ENCODE measurements at places on chromosomes 11 and 22.
A peak's percentile ranks its signal among the peaks of the same experiment; 100 is the strongest.

- DNase-seq: peak; percentile 42
Measured at GRCh38 chr22:35684270-35684700, 33.4 kb upstream of the APOL5 start.

DNA sequence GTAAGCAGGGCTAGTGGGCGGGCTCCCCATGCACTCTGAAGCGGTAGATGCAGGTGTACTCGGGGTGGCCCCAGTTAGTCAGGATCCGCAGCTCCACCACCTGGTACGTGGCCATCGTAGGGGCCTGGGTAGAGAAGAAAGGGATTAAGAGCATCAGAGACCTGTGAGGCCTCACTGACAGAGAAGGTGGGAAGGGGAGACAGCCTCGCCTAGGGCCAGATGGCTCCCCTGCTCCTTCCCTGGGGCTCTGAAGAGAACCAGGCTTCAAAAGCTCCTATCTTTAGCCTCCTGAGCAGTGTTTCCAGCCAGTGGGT lies 19.6 kb downstream of the SUN2 start:
- no peak for DNase-seq

- no peak for DNase-seq
Measured at GRCh38 chr22:49106096-49106841, 721.4 kb downstream of the BRD1 start.

DNA sequence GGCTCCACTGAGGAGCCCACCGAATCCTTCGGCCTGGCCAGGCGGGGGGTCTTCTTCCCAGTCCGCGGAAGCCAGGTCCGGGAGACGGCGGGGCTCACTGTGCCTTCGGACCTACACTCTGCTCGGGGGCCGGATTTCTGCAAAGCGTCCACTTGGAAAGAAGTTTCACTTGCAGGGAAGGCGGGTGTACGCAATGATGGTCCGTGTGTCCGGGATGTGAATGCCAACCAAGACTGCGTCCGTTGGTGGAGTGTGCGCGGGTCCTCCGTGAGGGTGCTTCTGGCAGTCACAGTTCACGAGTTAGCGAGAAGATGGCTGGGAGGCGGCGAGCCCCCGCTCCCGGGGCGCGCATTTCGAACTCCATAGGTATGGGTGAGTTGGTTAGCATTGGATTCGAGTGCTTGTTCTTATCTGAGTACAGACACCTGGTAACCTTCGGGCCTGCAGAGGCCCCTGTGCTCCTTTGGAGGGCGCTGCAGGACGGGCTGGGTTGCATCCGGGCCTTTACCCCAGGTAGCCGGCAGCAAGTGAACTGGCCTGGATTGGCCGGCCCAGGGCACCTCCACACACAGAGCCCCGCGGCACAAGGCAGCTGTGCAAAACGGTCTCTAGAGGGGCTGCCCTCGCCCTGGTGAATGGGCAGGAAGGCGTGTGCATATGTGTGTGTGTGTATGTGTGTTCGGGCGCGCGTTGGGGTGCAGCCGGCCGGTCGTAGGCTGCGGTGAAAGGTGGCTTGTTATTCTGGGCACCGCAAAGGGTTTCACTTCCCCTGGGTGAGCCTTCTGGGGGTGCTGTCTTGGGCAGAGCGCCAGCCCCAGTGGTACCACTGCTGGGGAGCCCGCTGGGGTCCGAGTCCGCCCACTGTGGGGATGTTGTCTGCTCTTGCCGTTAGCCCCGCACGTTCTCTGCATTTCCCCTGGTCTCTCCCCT lies 13.3 kb upstream of the CYP2R1 start:
- DNase-seq: peak; percentile 19

- peak; percentile 82 for DNase-seq
Measured at GRCh38 chr22:28443526-28443876, 236.1 kb downstream of the TTC28 start.

DNA sequence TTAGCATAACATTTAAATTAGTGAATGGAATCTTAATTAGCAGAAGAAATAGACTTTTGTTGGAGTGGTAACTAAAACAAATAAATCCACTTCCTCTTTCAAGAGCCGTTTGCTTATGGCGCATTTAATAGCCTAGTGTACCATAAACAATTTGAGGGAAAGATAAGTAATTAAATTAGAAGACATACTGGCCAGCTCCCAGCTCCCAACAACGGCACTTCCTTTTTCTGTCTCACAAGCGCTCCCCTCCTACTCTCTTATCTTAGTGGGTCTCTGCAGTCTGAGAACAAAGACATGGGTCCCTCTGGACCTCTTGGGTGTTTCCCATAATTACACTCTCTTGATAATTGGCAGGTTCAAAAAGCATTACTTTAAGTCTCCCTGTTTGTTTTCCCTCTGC lies 146.0 kb downstream of the OPCML start:
- no peak for DNase-seq

GRCh38 chr11:102513869-102514268 lies 16.7 kb downstream of the MMP7 start:
- DNase-seq: peak; percentile 48

DNA sequence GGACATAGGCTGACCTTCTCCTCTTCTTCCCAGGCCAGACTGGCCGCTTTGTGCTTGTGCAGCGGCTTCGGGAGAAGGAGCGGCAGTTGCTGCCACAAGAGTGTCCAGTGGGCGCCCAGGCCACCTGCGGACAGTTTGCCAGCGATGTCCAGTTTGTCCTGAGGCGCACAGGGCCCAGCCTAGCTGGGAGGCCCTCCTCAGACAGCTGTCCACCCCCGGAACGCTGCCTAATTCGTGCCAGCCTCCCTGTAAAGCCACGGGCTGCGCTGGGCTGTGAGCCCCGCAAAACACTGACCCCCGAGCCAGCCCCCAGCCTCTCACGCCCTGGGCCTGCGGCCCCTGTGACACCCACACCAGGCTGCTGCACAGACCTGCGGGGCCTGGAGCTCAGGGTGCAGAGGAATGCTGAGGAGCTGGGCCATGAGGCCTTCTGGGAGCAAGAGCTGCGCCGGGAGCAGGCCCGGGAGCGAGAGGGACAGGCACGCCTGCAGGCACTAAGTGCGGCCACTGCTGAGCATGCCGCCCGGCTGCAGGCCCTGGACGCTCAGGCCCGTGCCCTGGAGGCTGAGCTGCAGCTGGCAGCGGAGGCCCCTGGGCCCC lies 1.4 kb downstream of the RASSF7 start:
- no peak for DNase-seq

DNA sequence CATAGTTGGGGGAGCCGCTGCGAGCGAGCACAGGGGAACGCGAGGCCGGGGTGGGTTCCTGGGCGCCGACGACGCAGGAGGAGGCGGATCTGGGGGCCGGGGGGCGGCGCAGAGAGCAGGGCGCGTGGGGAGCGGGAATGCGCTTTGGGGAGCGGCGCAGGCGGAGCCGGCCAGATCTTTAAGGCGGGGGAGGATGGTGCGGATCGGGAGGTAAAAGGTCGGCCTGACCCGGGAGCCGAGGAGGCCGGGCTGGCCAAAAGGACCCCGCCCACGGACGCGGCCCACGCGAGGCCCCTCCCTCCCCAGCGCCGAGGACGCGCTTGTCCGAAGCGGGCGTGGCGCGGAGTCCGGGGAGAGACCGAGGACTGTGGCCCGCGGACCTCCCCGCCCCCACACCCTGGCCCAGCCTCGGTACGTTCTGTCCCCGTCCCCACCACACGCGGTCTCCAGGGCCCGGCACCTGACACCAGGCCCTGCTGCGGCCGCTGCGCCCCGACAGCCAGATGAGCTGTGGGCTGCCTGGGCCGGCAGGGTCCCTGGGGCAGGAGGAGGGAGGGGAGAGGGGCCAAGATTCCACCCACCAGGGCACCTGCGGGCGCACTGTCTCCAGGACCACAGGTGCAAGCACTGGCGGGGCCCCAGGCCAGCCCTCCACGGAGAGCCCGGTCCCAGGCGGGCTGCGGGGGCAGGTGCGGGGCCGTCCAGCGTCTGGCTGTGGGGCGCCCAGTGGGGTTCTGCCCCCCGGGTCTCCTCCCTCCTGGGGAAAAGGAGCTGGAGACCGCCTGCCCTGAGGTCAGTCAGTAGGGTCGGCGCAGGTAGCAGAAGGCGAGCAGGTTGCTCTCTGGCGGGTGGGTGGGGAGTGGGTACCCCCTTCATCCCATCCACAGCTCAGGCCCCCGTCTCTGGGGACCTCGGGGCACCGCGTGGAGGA lies 10.9 kb downstream of the PIM3 start:
- peak; percentile 29 for DNase-seq

DNA sequence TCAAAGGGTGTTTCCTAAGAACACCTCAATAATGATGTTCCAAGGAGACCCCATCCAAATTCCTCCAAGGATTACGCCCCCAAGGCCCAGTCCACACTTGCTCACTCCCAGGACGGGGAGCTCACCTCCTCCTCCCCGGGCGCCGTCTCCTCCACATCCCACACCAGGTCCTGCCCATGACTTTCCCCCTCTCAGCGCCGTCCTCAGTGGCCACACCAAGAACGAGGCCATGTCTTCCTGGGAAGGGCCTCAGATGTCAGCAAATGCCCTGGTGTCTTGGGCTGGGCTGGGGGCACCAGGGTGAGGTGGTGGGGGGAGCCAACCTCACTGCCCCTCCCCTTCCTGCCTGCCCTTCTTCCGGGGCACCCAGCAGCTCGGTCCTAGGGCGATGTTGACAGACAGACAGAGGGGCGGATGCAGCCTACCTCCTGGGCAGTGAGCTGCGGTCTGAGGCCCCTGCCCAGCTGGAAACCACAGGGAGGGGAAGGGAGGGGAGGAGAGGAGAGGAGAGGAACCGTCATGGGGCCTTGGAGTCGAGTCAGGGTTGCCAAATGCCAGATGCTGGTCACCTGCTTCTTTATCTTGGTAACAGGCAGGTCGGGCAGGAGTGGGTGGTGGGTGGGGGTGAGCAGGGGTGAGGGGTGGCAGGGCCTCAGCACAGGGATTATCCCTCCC lies at the start of the genes C11orf21 and TSPAN32:
C11orf21 (minus strand) TSS at position 288 of the 675 bp plus-strand sequence; CDS start at position 178, 110 bp downstream.
TSPAN32 (plus strand) TSS at position 383 of the 675 bp plus-strand sequence; CDS start at position 520, 137 bp downstream.
- peak; percentile 36 for DNase-seq

GRCh38 chr11:128881221-128881620 lies 9.9 kb upstream of the KCNJ5 start:
- DNase-seq: no peak

- DNase-seq: no peak
Measured at GRCh38 chr11:29482510-29482909, 534.3 kb downstream of the KCNA4 start.

GRCh38 chr22:44522526-44523170 lies 24.6 kb upstream of the RTL6 start:
- DNase-seq: no peak

- DNase-seq: no peak
Measured at GRCh38 chr11:2997406-2997805, 5.3 kb upstream of the NAP1L4 start.

GRCh38 chr11:13000116-13000515 lies 9.0 kb upstream of the RASSF10 start:
- no peak for DNase-seq

GRCh38 chr22:20786536-20786979 lies 12.6 kb downstream of the SERPIND1 start:
- DNase-seq: no peak

DNA sequence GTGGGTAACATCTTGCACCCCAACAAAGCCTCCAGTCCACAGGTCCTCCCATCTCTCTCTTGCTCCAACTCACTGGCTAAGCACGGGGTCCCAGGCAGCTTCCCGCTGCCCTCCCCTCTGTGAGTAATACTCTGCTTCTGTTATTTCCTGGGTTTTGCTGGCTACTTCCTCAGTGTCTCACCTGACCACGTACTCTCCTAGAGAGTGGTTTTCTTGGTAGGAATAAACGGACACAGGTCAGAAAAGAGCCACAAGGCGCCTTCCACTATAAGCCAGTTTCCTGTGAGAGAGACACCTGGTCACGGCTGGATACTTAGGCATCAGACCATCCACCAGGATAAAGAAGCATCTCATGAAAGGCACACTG lies 36.0 kb downstream of the ARRB1 start:
- DNase-seq: no peak

DNA sequence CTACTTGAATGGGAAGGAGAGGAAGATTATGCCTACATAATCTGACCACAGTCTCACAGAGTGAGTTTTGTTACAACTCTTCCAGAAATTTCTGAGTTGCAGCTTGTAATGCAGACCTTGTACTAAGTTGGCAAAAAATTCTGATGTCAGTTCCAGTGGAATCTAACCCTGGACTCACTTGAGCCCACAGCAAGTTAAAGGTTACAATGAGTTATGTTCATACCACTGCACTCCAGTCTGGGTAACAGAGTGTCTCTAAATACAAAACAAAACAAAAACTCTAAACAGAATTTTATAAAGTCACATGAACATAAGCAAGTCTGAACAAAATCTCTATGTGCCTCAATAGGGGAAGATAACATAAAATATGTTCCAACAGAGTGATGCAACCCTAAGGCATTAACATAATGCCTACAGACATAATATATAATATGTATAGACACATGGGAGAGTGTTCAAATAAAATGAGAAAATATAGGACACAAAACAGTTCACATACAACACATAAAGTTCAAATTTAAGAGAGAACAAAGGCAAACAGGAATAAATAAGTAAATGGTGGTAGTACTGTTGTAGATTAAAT lies 1.1 kb downstream of the GLYAT start:
- no peak for DNase-seq

DNA sequence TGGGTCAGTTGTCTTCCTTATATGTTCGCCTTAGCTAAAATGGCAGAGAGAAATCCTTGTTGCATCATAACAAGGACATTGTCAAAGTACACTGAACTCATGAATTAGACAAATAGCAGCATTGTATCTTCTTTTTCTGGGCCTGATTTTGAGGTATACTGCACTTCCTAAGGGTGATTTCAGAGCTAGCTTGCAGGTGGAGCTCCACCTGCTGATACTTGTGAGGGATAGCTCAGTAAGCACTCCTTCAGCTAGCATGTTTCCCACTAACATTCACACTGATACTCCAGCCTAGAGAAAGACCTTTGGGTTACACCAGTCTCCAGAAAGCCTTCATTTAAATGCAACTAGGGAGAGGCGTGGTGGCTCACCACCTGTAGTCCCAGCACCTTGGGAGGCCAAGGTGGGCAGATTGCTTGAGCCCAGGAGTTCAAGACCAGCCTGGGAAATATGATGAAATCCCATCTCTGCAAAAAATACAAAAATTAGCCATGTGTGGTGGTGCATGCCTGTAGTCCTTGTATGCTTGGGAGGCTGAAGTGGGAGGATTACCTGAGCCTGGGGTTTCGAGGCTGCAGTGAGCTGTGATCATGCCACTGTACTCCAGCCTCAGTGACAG lies 29.8 kb downstream of the JAM3 start:
- no peak for DNase-seq

GRCh38 chr11:111766834-111767142 lies 599 bp upstream of the PPP2R1B start:
- no peak for DNase-seq

- DNase-seq: no peak
Measured at GRCh38 chr22:33242078-33242477, 183.9 kb upstream of the SYN3 start.

GRCh38 chr11:120139316-120140069 lies 1.6 kb upstream of the TRIM29 start:
- no peak for DNase-seq

DNA sequence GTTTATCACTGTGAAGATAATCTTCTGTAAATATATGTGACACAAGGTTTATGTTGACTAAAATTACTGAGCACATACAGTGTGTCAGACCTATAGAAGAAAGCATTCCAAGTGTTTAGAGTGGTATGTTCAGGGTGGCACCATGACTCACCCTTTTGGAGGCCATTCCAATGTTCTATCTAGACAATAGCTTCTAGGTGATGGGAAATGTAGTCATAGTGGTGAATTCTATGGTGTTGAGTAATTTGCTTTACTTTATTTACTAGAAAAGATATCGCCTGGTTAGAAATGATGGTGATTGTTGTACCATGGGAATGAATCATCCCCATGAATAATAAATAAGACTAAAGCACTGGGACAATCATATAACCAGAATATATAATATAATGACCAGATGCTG lies 72.9 kb upstream of the OR4C15 start:
- DNase-seq: no peak

- DNase-seq: no peak
Measured at GRCh38 chr22:34475886-34476285, 555.6 kb upstream of the LARGE1 start.

Measured in fibroblast of skin of scalp (primary cell).